ENCODE measurements at places on chromosomes 7 and 10.

DNA sequence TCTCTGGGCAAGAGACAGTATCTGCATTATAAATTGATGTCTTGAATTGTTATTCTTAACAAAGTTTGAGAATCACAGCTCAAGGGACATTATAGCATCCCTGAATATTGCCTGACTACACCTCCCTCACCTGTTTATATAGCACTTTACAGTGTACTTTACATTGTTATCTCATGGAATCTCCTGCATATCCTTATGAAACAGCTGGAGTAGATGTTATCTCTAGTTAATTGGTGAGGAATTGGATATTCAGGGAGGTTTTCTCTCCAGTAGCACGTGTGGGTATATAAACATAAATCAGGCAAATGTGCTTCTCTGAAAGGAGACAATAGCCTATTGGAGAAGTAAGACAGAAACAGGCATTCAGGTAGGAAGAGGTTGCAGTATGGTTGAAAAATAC, 117.2 kb downstream of the SRI start:
- no peak for DNase-seq

GRCh38 chr7:100897772-100898454, 2.2 kb upstream of the ACHE start:
- DNase-seq = no peak

GRCh38 chr7:26439521-26440232, 148.0 kb downstream of the SNX10 start:
- DNase-seq = no peak

DNA sequence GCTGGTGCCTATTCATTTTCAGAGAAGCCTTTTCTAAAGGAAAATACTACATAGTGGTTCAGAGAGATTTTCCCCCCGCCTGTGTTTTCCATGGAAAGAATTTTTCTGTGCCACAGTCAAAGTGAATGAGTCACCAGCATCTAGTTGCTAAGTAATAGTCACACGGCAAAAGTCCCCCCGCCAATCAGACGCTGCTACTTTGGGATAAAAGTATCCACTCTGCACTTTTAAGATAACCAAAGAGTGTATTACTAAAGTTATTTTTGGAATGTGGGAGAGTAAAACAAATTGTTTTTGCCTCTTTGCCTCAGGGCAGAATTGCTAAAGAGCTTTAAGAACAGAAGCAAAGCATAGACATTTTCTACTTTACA, 23.5 kb downstream of the ABLIM1 start:
- DNase-seq = no peak

DNA sequence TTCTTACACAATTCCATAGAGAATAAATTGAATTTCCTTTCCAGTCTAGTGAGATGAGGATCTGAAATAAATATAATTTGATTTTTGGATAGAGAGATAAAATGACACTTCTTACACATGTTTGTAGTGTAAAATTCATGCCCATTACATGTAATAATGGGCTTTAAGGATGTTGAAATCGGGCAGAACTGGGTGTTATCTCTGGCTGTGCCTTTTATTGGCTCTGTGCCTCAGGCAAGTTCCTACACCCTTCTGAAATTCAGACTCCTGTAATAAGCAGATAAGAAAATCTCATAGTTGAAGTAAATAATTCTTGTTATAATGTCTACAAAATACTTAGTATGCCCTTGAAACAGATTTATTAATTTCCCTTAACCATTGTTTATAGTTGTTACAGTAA, 125.6 kb downstream of the SEMA3A start:
- DNase-seq = no peak

DNA sequence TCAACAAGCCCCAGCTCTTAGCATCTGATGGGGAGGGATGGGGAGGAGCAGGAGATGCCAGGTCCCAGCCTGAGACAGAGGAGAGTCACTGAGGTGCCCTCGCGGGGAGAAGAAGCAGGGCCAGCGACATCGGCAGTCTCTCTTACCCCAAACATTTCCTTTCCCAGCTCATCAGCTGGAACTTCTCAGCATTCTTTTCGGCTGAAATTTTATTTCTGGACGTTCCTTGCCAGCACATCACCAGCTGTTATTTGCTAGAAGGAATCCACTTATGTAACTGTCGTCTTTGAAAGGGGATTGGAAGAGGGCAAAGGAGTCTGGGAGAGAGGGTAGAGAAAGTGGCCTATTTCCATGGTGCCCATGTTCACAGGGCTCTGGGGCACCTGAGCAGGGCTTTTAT, 101.0 kb upstream of the SHH start:
- no peak for DNase-seq

All from GM10248 (cell line).